ENCODE measurements at places on chromosomes 11 and 22.

DNA sequence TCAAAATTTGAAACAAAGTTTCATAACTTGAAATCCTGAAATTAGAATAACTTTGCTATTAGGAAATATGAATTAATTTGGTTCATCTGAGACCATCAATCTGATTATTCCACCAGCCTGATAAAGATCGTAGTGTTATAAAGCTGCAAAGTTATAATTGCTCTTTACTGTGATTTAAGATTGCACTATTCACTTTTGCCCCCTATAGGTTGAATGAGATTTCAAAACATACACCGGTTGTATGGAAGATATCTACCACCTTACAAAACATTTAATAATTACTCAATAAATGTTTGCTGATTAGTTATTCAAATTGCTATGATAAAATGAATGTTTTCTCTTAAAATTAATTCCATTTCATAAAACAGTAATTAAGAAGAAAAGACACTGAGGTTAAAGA is 26.1 kb downstream of the APIP start:
- no peak for DNase-seq

- no peak for DNase-seq
Measured at GRCh38 chr11:65100674-65101350, 4.8 kb downstream of the VPS51 start.

DNA sequence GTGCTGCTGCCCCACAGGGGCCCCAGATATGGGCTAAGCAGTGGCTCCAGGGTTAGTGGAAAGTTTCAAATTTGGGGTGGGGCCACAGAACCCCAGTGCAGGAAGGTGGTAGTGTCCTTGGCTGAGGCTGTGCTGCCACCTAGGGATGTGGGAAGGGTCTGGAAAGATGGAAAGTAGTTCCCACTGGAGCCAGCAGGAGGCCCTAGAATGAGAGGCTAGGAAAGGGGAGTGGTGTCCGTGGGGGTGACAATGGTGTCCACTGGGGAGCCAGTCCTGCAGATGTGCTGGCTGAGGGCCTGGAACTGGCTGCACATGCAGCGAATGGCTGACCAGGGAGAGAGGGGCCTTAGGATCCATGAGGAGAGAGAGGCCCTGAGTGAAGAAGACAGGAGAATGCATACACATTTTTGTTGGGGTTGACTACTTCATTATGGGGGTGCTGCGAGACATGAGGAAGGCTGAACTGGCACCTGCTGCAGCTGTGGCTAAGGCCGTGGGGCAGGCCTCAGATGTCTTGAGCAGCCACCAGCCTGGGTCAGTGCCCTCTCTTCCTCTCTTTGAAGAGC is 21.1 kb downstream of the RFPL3 start:
- DNase-seq: peak; percentile 59

GRCh38 chr11:73239111-73239521 is 21.0 kb downstream of the P2RY2 start:
- peak; percentile 15 for DNase-seq

DNA sequence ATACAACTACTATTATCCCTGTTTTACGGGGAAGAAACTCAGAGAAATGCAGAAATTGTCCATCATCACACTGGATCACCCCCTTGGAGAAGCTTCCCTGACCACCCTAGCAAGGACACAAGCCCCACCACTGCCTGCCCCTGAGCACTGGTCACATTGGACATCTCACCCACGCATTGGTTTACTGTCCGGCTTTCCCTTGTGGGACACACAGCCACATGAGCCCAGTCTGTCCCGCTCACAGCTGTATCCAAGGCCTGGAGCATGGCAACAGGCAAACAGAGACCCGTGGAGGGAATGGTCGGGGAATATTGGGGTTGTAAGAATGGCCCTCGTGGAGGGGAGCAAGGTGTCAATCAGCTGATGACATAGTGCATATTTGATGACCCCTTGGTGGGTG is 42.7 kb upstream of the FGF3 start:
- no peak for DNase-seq

- no peak for DNase-seq
Measured at GRCh38 chr11:8032122-8032521, 45.0 kb downstream of the EIF3F start.

DNA sequence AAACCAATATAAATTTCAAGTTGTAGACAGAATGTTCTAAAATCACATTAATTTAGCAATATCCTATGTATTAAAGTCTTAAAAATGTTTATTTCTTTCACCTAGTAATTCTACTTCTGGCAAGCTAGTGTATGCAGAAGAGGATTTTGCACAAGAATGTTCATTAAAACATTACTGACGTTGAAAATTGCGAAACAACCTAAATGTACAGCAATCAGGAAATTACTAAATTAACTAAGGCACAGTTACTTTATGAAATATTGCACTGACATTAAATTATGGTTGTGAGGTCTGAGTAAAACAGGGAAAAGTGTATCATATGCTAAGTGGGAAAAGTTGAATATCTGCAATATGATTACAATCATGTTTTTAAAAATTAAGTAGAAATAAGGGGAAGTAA is 4.1 kb downstream of the SLC36A4 start:
- no peak for DNase-seq

DNA sequence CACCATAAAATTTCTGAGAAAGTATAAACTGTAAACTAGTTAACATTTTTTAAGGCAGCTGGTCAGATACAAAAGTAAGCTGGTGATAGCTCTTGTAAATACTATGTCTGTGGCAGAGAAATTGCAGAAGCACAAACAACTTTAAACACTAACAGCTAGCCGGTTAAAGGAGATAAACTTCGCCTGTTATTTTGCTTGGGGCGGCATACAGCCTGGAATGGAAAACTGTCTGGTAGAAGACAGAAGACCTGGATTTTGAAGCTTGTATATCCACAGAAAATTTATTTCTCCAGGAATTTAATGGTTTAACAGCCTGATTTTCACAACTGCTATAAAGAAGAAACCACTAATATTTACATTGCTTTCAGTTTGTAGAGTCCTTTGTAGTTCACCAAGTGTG is 65.3 kb upstream of the FIBIN start:
- DNase-seq: no peak

DNA sequence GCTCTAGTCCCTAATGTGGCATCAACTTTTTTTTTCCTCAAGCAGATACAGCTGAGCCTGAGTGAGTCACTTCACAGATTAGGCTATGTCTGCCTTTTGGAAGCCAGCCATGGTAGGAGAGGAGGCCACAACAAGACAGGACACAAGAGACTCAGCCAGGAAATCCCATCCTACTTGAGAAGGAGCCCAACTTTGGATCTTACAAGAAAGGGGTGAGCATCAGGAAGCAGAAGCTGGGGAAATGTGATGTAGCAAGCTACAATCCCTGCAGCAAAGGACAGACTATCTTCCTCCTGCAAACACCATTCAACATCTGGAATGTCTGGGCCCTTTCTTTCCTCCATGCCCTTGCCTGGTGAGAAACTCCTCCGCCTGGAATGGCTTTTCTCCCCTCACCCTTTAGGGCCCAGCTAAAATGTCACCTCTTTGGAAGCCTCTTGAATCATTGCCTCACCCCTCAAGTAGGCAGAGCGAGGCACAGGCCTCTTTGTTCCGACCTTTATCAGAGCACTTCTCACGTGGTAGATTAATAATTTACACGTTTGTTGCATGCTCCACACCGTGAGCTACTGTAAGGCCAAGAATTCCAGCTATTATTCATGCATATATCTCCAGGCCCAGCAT is 156.4 kb upstream of the PITPNB start:
- peak; percentile 15 for DNase-seq

GRCh38 chr11:61121192-61121831 is 19.0 kb downstream of the CD5 start:
- no peak for DNase-seq

GRCh38 chr11:2724653-2725367 is 25.0 kb upstream of the KCNQ1OT1 start:
- no peak for DNase-seq

GRCh38 chr11:124109377-124109776 is 5.9 kb upstream of the VWA5A start:
- DNase-seq: no peak

DNA sequence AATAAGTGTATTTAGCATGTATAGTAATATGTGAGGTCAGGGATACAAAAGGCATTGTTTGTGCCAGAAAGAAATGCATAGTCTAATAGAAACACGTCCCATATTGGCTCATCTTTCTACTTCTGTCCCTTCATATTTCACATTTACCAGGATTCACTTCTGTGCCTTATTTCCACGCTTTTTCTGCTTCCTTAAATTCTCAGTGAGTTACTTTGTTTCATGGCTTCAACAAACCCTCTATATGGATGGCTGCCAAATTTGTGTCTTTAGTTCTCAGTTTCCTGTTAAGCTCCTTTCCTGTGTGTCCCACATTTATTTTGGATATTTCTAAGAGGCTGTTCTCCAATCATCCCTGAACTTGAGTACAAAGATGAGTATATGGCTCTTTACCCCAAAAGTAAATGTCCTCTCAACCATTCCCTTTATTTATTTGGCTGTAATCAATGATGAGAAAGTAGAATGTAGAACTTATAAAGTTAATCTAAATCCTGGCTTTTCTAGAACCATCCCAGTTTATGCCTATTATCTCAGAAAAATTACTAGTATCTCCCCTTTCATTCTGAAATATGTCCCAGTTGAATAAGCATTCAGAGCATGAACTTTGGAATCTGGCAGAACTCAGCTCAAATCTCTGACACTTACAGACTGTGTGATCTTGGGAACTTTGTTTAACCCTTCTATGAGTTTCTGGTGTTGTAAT is 23.5 kb downstream of the OR8B12 start:
- no peak for DNase-seq

DNA sequence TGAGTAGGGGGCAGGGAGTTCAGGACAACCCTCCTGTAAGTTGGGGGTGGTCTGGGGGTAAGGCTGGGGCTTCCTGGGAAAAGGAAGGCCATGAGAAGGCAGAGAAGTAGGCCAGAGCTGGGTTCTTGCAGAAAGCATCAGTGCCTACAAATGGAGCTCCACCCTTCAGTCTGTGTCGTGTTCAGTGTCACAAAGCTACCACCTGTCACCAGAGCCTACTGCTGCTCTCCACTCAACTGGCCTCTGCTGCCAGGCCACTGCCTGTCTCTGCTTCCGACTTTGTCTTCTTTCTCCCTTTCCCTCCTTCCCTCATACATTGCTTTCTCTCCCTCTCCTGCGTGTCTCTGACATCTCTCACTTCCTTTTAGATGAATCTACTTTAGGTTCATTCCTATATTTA is 3.4 kb upstream of the WBP2NL start:
- DNase-seq: no peak

GRCh38 chr22:28402539-28402938 is 277.1 kb downstream of the TTC28 start:
- no peak for DNase-seq

DNA sequence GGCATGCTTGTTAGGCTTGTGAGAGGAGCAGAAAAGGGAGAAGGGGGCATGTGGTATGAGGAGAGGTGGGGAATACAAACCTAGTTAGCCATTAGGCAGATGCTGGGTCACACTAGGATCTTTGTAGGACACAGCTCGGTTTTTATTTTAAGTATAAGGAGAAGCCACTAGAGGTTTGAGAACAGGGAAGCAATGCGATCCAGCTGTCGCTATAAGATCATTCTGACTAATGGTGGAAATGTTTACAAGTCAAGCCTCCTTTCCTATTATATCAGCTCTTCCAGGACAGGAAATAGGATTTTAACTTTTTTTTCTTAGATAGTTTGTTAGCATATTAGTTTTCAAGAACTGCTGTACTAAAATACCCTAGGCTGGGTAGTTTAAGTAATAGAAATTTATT is 609.9 kb downstream of the INSC start:
- DNase-seq: no peak

DNA sequence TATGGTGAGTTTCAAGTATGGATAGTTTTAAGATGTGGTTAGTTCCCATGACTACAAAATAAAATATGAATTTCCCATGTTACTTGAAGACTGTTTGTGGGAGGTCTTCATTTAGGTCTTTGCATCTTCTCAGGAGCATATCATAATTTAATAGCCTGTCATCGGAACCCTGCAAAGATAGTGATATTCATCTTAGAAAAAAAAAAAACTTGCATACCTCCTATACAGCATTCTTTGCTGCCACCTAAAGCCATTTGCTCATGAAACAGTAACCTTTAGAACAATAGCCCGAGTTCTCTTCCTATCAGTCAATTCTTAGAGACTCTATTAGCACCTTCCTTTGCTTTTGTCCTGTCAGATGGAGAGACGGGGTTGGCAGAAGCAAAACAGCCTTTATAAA is 75.3 kb downstream of the ARFGAP2 start:
- DNase-seq: no peak

GRCh38 chr11:81725701-81726100 is 1008.0 kb downstream of the FAM181B start:
- no peak for DNase-seq

DNA sequence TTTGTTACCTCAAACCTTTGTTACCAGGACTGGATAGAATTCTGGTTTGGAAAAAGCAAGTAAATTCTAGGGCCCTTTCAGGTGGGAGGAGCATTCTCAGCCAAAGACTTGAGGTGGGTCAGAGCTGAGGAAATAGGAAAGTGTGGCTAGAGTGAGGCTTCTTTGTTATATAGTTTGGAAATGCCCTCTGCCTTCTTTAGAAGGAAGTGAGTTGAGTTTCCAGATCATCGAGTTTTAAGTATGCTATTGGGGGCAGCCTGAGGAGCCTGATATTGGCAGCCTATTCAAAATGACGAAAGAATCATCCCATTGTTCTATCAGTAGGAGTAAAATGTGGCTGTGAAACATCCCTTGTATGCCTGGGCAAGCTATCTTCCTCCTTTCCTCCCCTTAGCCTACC is 134.1 kb downstream of the ARHGAP42 start:
- DNase-seq: no peak

- DNase-seq: no peak
Measured at GRCh38 chr22:38298312-38299005, 18.8 kb downstream of the CSNK1E start.

DNA sequence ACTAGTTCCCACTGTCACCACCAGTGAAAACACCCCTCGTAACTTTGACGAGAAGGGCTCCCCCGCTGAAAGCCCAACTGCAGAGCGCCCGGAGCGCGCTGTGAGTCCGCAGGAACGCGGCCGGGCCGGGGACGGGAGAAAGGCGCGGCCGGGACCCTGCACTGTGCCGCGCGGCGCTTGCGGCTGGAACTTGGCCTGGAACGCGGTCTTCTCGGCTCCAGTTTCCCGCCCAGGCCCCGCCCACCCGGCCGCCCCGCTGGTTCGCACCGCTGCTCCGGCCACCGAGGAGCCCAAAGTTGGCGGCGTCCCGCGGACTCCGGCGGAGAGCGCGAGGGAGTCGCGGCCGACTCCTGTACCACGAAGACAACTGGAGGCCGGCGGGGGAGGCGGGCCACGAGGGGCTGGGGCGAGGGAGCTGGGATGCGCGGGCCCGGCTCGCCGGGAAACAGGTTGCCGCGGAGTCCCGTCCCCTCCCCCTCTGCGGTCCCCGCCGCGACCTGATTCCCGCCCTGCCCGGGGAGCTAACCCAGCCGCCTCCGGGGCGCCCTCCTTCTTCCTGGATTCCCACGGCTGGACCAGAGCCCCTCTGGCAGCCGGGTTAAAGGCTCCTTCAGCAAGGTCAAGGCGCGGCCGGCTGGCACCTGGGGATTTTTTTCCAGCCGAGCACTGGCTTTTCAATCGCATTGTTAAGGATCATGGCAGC is 3.4 kb downstream of the TENM4 start:
- no peak for DNase-seq

GRCh38 chr11:65492637-65493366 is 6.0 kb upstream of the MALAT1 start:
- DNase-seq: peak; percentile 72
